Stimulated activated CD4-positive, alpha-beta T cell treated with anti-CD3 and anti-CD28 coated beads, Interleukin-1b, Interleukin-23, amount 100 ng/mL, for 1 hour (primary cell): ENCODE measurements at places on chromosomes 4 and X.
A peak's percentile ranks its signal among the peaks of the same experiment; 100 is the strongest.

DNA sequence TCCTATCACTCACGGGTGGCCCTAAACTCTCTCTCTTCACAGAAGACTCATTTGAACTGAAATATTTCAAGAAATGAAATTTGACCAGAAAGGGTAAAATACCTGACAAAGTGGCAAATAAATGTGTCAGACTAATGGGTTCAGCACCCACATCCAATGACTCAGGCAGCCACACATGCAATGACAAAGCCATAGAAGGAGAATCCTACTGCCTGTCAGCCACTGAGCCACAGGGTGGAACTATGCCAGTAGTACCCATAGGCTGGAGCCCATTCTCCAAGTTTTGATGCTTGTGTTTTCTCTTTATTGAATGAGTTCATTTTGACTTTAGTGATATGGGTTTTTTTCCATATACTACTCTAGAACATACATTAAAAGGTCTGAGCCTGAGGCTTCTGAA, 179.0 kb downstream of the BEND2 start:
- no peak for DNase-seq

DNA sequence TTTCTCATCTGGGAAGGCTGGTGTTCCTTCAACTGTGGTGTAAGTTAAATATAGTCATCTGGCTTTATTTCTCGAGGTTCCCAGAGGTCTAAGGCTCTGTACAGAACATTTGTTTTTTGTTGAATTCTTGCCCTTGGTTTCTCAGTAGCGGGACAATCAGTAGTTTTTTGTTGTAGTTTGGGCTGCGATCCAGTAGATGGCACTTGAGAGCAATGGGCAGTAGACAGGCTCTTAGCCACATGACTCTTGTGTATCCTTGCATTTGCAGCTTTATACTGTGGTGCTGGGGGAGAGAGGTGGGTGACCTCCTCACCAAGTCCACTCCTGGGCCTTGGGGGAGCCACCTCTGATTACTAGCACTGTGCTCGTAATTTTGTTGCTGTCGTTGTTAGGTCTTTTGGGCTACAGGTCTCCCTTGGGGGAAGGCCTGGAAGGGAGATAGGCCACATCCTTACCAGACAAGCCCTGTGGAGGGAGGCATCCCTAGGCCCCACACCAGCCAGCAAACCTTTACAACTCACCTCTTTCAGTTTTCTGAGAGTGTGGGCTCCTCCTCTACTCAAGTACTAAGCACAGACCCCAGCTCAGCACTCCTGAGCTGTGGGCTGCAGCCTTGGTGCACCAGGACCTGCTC, 8.1 kb downstream of the ETDB start:
- no peak for DNase-seq

GRCh38 chr4:130197946-130198345, 1102.0 kb downstream of the C4orf33 start:
- no peak for DNase-seq

DNA sequence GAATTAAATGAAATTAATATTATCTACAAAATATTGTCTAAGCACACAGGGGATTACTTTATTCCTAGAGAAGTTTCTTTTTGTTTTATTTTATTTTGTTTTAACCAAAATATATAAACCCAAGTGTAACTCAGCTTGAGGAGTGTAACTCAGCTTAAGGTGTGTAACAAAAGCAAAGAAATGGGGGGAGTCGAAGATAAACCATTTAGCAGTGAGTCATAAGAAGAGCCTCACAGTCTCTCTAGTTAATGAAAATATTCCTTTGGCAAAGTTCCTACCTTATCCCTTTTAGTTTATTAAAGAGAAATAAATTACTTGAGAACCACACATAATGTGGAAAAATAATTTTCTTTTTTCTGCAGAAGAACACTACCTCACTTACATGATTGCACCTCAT, 261.8 kb downstream of the KCTD8 start:
- no peak for DNase-seq

GRCh38 chr4:94833394-94833793, 75.6 kb downstream of the BMPR1B start:
- no peak for DNase-seq

DNA sequence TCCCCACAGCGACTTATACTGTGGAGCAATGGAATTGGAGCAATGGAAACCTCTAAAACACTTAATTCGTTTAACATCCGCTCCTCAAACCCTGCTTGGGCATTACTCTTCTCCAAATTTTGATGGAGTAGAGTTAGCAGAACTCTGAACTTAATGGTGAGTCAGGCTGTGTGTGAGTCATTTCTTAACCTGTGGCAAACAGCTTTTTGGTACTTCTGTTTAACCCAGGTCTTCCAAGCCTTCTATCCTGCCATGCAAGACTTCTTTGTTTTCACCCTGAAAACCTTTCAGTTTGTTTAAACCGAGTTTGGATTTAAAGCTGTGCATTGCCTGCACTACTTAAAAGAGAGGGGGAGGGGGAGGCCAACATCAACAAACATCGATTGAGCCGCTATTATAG, 3.6 kb upstream of the AMOT start:
- no peak for DNase-seq

DNA sequence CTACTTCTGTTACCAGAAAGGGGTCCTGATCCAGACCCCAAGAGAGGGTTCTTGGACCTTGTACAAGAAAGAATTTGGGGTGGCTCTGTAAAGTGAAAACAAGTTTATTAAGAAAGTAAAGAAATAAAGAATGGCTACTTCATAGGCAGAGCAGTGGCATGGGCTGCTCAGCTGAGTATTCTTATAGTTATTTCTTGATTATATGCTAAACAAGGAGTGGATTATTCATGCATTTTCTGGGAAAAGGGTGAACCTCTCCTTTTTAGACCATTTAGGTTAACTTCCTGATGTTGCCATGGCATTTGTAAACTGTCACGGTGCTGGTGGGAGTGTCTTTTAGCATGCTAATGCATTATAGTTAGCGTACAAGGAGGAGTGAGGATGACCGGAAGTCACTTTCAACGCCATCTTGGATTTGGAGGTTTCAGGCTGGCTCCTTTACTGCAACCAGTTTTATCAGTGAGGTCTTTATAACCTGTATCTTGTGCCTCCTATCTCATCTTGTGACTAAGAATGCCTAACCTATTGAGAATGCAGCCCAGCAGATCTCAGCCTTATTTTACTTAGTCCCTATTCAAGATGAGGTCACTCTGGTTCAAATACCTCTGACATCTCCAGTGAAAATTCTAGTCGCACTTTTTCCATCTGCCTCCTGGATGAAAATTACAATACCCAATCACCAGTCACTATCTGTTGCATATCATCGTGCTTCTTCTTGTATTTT, 15.5 kb upstream of the TDO2 start:
- no peak for DNase-seq

DNA sequence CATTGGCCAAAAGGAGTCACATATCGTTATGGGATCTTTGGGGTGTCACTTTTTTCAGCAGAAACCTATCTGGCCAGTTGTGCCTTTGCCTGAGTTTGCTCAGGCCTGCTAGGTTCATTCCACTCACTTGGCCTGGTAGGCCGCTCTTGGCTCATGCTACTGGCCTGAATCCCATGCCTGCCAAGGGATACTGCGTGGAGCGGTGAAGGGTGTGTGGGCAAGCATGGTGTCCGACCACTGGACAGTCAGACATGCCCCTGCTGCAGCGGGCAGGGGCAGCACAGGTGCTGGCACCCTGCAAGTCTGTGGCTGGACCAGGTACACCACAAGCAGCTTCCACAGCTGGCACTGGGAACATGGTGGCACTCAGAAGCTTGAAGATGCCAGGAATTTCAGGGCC, 11.3 kb upstream of the PPM1K start:
- DNase-seq, result no peak

DNA sequence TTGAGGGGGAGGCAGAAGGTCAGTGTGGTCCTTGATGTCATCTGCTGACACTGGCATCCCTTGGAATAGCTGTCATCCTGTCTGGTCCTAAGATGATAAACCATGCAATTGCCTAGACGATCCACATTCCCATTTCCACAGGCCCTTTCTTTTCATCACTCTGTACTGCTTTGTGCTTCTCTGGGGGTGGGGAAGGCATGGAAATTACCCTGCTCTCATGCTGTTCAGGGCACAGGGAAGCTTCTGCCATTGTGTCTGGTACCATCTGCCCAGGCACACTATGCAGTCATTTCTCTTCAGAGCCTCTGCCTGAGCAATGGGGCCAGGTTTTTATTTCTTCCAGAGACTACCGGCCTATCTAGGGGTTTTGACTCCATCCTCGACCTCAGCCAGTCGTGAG, 49.7 kb upstream of the ELOVL6 start:
- DNase-seq, result no peak

GRCh38 chr4:69753686-69754085, 6.7 kb downstream of the SULT1B1 start:
- DNase-seq, result no peak

DNA sequence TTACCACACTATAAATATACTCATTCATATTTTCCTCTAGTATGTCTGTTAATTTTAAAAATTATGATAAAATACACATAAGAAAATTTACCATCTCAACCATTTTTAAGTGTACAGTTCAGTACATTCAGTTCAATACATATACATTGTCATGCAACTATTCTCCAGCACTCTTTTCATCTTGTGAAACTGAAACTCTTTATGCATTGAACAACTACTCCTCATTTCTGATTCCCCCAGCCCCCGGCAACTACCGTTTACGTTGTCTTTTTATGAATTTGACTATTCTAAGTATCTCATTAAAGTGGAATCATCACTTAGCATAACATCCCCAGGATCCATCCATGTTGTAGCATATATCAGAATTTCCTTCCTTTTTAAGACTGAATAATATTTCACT, 8.7 kb downstream of the SMARCAD1 start:
- no peak for DNase-seq

DNA sequence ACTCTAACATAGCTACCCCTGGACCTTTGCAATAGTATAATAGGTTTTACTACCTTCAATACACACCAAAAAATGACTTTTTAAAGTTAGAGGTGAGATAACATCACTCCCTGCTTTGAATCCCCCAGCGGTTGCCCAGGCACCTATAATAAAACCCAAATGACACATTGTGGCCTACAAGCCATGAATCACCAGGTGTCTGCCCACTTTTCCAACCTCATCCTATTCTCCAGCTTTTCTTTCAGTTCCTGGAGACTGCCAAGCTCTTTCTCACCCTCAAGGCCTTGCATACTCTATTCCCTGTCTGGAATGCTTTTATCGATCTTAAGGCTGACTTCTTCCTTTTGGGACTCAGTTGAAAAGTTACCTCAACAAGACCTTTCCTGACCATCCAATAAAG, 16.4 kb upstream of the PRSS48 start:
- no peak for DNase-seq

- no peak for DNase-seq
Measured at GRCh38 chrX:53279296-53280237, 1.8 kb downstream of the IQSEC2 start.

- peak; percentile 20 for DNase-seq
Measured at GRCh38 chrX:150575419-150575814, 7.0 kb downstream of the MTM1 start.

DNA sequence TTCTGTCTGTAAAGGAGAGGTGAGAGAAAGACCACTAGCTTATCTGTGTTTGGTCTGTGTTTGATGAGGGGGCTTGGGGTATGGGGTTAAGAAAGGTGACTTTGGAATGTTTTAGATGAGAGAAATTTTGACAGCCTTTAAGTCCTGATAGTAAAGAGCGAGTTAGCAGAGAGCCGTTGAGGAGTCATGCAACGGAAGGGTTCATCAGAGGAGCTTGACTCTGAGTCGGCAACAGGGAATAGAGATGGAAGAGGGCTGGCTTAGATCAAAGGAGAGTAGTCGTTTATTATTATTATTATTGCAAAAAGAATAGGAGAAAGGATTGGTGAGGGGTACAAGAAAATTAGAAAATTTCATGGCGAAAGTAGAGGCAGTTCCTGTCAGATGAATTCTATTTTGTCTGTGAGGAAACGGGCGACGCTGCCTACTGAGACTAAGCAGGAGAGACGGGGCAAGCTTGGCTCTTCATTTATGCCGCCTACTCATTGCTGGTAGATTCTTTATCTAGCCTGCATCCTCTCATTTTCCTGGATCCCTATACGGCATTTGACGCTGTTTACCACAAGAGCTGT, 473 bp upstream of the VAMP7 start:
- DNase-seq, result no peak

DNA sequence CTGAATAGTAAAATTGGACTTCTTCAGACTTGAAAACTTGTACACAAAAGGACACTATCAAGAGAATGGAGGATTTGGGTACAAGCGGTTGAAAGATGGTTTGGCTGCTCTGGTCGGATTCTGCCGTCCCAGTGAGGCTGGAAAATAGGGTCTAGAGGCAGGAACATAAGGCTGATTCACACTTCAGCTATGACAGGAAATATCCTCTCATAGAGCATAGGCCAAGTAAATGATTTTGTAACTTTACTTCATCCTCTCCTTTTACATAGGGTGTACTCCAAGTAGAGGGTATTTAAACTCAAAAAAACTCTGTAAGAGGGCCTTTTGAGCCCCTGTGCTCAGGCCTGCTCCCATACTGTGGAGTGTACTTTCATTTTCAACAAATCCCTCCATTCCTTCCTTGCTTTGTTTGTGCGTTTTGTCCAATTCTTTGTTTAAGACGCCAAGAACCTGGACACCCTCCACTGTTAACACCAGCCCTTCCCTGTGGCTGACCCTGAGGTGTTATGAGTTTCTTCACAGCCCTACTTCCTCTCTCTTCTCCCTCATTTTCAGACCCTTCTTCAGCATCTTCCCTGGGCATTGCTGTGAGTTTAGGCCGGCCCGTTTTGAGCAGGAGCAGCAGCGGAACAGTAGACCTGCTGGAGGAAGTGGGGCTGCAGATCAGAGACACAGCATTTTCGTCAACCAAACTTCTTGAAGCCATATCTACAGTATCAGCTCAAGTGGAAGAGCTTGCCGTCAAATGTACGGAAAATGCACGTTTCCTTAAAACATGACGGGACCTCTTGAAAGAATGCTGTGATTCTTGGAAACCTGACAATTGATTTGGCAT, 7.2 kb downstream of the PGAM4 start:
- no peak for DNase-seq

- DNase-seq, result no peak
Measured at GRCh38 chr4:156974264-156974663, 2.7 kb upstream of the PDGFC start.

DNA sequence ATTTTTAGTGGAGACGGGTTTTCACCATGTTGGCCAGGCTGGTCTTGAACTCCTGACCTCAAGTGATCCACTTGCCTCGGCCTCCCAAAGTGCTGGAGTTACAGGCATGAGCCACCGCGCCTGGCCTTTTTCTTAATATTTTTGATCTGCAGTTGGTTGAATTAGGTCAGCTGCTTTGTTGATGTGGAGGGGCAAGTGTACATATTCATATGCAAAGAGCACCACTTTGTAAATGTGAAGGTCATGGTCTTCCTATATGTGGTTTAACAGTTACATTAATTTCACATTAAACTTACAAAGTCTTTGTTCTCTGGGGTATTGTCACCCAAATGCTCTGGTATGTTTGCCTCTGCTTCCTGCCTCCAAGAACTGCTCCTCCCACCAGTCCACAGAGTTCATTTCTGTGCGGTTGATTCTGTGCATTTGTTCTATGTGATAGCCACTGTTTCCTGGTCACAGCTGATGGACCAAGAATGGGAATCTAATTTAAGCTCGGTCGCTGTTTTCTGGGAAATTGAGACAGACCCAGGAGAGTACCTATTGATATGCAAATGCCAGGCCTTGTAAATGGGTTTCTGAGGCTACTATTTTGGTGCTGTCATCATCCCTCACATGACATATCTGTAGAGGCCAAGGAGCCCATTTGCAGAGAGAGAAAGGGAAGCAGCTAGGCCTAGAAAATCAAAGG, 26.9 kb upstream of the HPSE start:
- DNase-seq, result no peak
